ENCODE measurements at places on chromosomes 11 and 22. TPM values are rescaled to one million over a fixed set of nuclear protein-coding genes. Genes with fewer than 3 reads are reported as not detected.

DNA sequence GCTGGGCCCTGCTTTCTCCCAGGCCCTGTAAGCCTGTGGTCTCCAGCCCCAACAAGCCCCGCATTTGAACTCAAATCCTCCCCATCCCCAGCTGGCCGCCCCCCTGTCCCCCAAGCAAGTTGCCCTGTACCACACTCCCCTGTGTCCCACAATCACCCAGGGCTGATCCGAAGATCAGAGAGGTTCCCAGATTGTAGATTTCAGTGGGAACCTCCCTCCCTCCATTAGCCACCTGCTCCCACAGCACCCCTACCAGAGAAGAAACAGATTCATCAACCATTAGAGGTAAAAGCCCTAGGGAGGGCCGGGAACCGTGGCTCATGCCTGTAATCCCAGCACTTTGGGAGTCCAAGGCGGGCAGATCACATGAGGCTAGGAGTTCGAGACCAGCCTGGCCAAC, 107.5 kb downstream of the FEZ1 start:
- no peak for DNase-seq

DNA sequence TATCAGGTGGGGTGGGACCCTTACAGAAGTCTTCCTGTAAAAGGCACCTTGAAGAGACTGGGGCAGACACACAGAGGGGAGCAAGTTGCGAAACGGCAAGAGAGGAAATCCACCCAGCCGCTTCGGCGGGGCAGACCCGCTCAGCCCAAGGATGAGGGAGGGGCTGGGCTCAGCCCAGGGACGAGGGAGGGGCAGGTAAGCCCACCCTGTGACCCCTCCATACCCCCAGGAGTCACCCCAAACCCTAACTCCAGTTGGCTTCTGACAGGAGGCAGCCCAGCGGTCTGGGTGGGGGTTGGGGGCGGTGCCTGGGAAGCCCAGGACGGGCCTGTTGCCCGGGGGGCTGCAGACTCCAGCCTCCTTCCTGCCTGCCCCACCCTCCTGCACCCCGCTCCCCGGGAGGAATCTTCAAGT, 965 bp downstream of the OSBPL5 start:
- no peak for DNase-seq

DNA sequence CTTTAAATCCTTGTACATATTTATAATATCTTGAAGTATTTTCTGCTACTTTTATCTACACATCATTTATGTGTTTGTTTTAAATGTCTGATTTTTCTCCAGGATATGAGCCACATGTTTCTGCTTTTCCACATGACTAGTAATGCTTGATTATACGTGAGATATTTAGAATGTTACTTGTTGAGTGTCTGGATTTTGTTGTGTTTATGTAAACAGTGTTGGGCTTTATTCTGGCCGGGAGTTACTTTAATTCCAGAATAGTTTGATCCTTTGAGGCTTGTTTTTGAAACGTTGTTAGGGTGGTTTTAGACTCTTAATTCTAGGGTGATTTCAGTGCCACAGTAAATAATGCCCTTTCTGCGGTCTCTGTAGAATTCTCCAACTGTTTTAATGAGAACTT, 252.9 kb downstream of the BLID start:
- DNase-seq, result no peak

DNA sequence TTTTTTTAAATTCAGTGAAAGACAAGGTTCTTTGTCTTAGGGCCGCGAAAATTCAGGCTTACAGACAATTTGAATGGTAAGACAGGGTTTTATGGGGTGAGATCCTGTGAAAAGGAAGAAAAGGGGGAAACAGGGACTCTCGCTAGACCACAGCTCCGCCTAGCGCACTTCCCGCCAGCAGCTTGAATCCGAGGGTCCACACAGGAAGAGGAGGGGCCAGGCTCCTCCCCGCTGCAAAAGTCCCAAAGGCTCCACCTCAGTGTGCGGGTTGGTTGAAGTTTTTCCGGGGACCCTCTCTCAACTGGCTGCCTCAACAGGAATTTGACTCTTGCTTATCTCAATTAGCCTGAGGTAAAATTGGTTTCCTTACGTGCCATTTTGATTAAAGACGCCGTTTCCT, 950.9 kb upstream of the CNTN5 start:
- no peak for DNase-seq

- no peak for DNase-seq
These were observed 77.8 kb downstream of the BUD13 start for GRCh38 chr11:116694815-116695590.

DNA sequence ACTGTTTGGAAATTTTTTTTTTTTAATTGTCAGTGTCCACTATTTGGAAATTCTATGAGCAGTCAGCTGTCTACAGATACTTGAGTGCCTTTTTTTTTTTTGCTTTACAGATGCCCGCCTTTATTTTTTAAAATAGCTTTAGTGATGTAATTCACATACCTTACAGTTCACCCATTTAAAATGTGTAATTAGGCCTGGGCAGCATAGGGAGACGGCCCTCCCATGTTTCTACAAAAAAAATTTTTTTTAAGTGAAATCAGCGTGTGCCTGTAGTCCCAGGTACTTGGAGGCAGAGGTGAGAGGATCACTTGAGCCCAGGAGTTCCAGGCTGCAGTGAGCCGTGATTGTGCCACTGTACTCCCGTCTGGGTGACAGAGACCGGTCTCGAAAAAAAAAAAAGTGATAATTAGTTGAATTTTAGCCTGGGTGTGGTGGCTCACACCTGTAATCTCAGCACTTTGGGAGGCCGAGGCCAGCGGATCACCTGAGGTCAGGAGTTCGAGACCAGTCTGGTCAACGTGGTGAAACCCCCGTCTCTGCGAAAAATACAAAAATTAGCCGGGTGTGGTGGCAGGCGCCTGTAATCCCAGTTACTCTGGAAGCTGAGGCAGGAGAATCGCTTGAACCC, 1.5 kb downstream of the ZNF143 start:
- DNase-seq, result no peak

DNA sequence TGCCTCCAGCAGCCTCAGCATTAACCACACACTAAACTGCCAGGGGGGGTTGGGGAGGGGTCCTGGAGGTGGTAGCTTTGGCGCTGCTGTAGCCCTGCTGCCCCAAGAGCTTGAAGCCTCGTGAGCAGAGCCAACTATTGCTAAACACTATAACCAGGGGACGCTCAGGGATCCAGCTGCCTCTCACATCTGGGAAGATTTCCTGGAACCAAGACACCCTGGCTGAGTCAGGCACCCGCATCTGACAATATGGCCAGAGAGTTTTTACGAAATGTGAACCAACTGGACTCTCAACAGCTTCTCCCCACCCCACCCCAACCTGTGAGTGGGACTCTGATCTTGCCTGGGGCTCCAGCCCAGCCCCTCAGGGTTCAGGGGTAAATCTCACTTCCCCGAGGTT, 14.3 kb downstream of the C1QTNF6 start:
- DNase-seq, result no peak

GRCh38 chr11:67253872-67254624, 12.2 kb upstream of the GRK2 start:
- DNase-seq, result no peak

GRCh38 chr22:17945156-17945887, 79.0 kb downstream of the MICAL3 start:
- DNase-seq, result no peak

DNA sequence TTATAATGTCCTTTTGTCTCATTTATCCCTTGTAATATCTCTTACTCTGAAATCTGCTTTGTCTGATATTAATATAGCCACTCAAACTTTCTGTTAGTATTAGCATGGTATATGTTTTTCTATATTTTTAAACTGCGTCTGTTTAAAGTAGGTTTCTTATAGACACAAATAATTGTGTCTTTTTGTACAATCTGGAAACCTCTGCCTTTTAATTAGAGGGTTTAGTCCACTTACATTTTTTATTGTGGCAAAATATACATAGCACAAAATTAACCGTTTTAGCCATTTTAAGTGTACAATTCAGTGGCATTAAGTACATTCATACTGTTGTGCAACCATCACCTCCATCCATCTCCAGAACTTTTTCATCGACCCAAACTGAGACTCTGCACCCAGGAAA, 28.6 kb downstream of the PARVG start:
- no peak for DNase-seq

DNA sequence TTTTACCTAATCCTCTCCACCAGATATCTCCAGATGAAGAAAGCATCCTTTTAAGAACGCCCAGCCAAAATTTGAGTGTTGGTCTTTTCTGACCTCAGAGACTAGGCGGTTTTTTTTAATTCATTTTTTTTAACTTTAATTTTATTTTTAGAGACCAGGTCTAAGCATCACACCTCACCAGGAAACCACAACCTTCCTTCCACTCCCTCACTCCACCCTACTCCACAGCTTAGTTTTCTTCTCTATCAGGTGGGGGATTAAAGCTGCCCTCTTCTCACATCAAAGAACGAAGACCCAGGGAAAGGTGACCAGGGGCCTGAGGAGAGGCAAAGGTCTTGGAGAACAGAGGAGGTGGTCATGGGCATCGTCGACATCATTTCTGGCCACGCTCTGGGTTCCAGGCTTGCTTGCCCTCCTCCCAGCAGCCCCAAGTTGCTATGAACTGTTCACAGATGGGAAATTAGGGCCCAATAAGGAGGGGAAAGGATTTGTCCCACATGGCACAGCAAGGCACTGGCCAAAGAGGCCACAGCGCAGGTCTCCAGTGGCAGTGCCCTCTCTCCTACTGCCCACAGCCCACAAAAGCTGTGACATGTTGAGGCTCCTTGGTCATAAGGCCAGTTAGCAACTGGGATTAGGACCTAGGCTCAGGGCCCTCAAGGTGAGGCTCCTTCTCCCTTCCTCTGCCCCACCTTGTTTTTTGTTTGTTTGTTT, 1.4 kb upstream of the PEX16 start:
- peak; percentile 21 for DNase-seq

- DNase-seq, result no peak
These were observed 121.8 kb downstream of the MICAL2 start for GRCh38 chr11:12232160-12232559.

- peak; percentile 81 for DNase-seq
These were observed 13.1 kb downstream of the B3GNT6 start for GRCh38 chr11:77047007-77047927.

DNA sequence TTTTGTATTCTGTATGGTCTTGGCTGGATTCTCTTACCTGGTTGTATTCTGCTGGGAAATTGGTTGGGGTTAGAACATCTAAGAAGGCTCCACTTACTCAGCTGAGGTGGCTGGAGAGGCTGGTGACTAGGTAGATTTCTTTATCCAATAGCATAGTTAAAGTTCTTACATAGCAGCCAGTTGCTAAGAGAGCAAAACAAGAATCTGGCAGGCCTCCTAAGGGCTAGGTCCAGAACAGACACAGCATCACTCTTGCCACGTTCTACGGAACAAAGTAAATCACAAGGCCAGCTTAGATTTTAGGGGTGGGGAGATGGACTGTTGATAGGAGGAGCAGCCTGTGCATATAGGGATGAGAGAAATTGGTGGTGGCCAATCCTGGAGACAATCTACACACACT, 141.3 kb upstream of the CCDC90B start:
- no peak for DNase-seq

- no peak for DNase-seq
These were observed 67.5 kb downstream of the GAB2 start for GRCh38 chr11:78350091-78350645.

DNA sequence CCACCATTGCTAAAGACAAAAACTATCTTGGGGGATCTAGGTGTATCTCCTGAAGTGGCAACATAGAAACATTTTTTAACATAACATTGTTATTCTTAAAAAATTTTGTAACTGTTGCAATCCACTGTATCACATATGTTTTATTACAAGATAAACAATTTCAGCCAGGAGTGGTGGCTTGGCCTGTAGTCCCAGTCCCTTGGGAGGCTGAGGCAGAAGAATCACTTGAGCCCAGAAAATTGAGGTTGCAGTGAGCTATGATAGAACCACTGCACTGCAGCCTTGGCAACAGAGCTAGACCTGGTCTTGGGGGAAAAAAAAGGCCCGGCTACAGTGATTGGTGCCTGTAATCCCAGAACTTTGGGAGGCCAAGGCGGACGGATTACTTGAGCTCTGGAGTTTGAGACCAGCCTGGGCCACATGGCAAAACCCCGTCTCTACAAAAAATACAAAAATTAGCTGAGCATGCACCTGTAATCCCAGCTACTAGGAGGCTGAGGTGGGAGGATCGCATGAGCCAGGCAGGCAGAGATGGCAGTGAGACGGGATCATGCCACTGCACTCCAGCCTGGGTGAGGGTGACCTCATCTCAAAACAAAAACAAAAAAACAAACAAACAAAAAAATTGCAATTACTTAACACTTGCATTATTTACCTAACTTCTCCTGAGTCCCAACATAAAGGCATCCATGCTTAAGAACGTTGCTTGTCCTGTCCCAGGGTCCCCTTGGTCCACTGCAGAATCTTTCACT, 1.5 kb upstream of the DEPDC5 start:
- DNase-seq, result no peak

DNA sequence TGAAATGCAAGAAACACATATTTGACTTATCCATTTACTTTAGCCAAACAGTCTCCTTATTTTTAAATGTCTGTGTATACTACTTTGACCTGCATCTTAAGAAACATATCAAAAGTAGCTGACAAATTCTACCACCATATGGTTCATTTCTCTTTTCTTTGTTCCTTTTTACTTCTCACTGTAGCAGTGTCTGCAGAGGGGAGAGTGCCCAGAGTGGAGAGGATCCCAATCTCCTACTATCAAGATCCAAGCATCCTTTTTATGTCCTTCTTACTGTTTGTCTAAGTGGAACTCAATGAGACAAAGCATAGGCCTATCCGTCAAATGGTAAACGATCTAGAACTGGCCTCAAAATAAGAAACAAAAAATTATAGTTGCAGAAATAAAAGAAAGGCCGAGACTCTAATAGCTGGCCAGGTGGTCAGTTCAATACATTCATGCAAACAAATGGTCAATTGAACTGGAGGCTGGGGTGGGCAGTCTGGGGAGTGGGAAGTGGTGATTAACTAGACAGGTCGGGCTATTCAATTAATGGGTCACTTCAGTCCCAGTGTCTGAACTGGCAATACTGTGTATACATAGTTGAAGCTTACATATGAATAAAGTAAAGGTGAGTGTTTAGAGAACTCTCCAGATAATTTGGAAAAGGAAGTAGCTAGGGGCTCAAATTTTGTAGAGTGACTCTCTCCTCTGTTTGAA, 149.1 kb downstream of the MAML2 start:
- no peak for DNase-seq

GRCh38 chr11:123302751-123303195, 107.7 kb upstream of the CLMP start:
- DNase-seq, result no peak

The FJX1 gene
- 6.3 TPM for total RNA-seq

The CSF2RB gene
- total RNA-seq, result 0.46 TPM

The MEI1 gene
- 2.3 TPM for total RNA-seq

The P2RY2 gene
- total RNA-seq, result 2.0 TPM

The CFAP300 gene
- 0.67 TPM for total RNA-seq

The ARCN1 gene
- 89.8 TPM for total RNA-seq

The NDUFA6 gene
- total RNA-seq, result 22.5 TPM

The PANX2 gene
- 0.67 TPM for total RNA-seq
